Activated T-cell treated with anti-CD3 and anti-CD28 coated beads, Interleukin-2, amount 50 U/mL, for 72 hours (primary cell): ENCODE measurements at places on chromosomes 7 and 10.

- DNase-seq: no peak
- H3K4me3 ChIP-seq: no peak overlapping the region
- H3K27me3 ChIP-seq: peaks cover 40% of the 10 kb centered on the region
- H3K36me3 ChIP-seq: no peaks in the 10 kb centered on the region
Measured at GRCh38 chr10:63760034-63760707, 239.0 kb downstream of the REEP3 start.

GRCh38 chr10:87818505-87819288, 671 bp upstream of the ATAD1 start:
- no peaks in the 10 kb centered on the region for H3K36me3 ChIP-seq
- H3K4me3 ChIP-seq: peak overlapping the region; percentile 97
- no peaks in the 10 kb centered on the region for H3K27me3 ChIP-seq
- peak overlapping the region; percentile 96 for H3K27ac ChIP-seq

- H3K27me3 ChIP-seq: peaks cover 10% of the 10 kb centered on the region
- no peak for DNase-seq
- H3K27ac ChIP-seq: no peak overlapping the region
- no peaks in the 10 kb centered on the region for H3K36me3 ChIP-seq
- H3K4me3 ChIP-seq: no peak overlapping the region
- no peaks in the 10 kb centered on the region for H3K4me1 ChIP-seq
Measured at GRCh38 chr7:36507475-36508440, 118.1 kb downstream of the ANLN start.

DNA sequence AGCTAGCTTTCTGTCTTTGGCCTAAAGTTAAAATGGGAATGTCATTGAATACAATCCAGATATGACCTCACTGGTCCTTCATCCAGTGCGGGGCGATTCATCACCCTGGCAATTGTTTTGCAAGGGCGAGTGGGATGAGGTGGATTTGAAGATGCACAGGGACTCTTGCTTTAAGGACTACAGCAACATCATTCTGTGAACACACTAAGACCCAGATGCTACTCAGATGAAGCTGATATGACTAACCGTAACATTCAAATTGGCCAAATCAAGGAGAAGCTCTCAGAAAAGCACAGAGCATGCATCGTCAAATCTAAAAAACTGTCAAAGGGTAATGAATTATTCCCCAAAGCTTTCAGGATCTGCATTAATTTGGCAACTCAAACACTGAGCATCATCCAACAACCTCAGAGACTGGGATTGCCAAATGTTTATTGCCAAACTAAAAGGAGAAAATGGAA, 12.8 kb downstream of the CPA1 start:
- H3K4me1 ChIP-seq: peaks cover 25% of the 10 kb centered on the region
- no peak overlapping the region for H3K27ac ChIP-seq
- H3K36me3 ChIP-seq: peaks cover 2% of the 10 kb centered on the region

GRCh38 chr7:435630-436366, 83.8 kb downstream of the PDGFA start:
- no peak overlapping the region for H3K27ac ChIP-seq
- no peak for DNase-seq
- H3K4me1 ChIP-seq: peaks cover 10% of the 10 kb centered on the region
- no peaks in the 10 kb centered on the region for H3K36me3 ChIP-seq

DNA sequence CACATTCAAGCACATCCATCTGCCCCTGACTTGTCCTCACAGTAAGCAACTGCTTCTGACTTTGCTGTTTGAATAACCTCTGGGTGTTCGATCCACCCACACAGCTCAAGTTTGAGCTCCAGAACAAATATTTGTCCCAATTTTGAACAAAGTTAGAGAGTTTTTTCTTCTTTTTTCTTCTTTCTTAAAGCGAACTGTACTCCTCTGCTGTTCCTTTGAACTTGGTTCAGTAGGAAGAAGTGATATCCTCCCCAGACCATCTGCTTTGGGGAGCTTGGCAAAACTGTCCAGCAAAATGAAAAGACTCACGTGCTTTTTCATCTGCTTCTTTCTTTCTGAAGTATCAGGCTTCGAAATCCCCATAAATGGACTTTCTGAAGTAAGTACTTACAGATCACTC, at the start of gene ITIH2:
Gene ITIH2, plus strand, starts transcription at position 177 of the 400 bp plus-strand sequence. Its CDS starts 119 bp downstream, at position 296.
- H3K27ac ChIP-seq: no peak within 1 kb of the TSS
- H3K4me3 ChIP-seq: no peak within 1 kb of the TSS
- H3K4me1 ChIP-seq: peaks cover 5% of the 10 kb centered on the region
- DNase-seq: no peak
- peaks cover 48% of the 10 kb centered on the region for H3K27me3 ChIP-seq

DNA sequence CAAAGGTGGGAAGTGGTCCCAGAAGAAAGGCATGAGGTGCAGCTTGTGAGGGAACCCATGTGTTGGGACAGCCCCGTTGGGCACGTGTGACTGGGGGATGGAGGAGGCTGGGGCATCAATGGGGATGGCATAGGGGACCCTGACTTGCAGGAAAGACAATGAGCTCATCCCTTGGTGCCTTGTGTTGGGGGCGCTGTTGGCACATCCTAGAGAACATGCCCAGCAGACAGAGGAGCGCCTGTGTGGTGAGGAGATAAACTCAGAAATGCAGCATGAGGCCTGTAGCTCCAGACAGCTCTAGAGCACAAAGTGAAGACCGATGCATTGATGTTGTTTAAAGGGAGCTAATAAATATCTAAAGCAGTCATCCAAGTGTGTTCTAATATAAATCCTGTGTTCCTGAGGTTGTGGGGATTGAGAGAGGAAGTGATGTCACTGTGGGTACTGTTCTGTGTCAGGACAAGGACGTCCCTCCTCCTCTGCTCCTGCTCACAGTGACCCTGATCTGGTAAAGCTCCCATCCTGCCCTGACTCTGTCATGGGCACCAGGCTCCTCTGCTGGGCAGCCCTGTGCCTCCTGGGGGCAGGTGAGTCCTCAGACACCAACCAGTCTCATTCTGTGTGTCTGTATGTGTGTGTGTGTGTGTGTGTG, 126.1 kb upstream of the PRSS58 start:
- H3K4me1 ChIP-seq: peaks cover 28% of the 10 kb centered on the region
- H3K27ac ChIP-seq: peak overlapping the region; percentile 60
- H3K4me3 ChIP-seq: peak overlapping the region; percentile 68
- peak; percentile 23 for DNase-seq

DNA sequence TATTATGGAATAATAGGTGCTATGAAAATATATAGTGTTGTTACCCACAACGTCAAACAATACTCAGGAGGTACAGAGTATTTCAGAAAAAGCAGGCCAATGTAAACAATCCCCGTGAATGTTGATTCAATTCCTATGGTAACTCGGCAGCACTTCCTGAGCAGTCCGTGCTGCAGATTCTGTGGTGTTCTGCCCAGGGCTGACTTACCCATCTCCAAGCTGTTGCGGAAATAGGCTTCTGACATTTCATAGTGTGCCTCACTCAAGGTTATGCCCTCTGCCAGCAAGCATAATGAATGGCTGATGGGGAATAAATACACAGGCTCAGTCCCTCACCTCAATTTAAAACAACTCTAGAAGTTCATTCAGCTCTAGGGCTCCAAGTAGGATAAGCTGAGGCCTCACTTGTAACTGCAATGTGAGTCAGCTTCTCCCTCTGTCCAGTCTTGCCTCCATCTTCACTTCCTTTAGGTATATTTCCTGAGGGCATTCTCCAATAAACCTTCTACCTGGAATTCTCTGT, 177.6 kb downstream of the GNAI1 start:
- no peaks in the 10 kb centered on the region for H3K27me3 ChIP-seq
- H3K36me3 ChIP-seq: peaks cover 5% of the 10 kb centered on the region
- DNase-seq: peak; percentile 3
- H3K27ac ChIP-seq: no peak overlapping the region
- peaks cover 32% of the 10 kb centered on the region for H3K4me1 ChIP-seq
- H3K4me3 ChIP-seq: peak overlapping the region; percentile 14
